ENCODE measurements at places on chromosomes 3 and 15.

DNA sequence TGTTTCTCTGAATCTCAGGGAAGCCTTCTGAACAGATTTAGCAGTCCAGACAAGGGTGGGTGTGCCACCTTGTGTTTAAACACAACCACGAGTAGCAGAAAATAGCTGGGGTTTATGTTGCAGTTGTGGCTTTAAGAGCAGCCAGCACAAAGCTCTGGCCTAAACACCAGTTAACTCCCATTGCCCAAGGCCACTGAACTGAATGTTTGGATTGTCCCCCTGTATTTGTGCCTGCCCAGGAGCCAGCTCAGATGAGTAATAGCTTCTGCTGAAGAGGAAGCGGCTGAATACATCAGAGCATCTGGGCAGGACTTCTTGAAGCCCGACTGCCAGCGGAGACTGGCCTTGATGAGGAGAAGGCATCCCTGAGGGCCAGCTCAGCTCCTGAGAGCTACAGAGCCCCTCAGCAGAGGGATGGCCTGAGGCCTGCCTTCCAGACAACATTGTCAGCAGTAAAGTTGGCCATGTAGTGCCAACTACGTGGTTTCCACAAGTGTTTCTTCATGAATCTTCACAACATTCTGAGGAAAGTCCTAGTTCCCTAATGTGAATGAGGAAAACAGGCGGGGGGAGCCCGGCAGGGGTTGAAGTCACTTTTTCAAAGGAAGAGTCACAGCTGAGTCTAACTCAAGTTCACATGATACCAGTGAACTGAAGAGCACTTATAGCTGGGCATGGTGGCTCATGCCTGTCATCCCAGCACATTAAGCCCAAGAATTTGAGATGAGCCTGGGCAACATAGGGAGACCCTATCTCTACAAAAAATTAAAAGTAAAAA, 65.8 kb upstream of the ZBTB38 start:
- DNase-seq, result no peak

- no peak for DNase-seq
Measured at GRCh38 chr3:113258361-113258760, 47.0 kb downstream of the BOC start.

- DNase-seq, result no peak
Measured at GRCh38 chr3:9110802-9111201, 138.6 kb downstream of the SRGAP3 start.

DNA sequence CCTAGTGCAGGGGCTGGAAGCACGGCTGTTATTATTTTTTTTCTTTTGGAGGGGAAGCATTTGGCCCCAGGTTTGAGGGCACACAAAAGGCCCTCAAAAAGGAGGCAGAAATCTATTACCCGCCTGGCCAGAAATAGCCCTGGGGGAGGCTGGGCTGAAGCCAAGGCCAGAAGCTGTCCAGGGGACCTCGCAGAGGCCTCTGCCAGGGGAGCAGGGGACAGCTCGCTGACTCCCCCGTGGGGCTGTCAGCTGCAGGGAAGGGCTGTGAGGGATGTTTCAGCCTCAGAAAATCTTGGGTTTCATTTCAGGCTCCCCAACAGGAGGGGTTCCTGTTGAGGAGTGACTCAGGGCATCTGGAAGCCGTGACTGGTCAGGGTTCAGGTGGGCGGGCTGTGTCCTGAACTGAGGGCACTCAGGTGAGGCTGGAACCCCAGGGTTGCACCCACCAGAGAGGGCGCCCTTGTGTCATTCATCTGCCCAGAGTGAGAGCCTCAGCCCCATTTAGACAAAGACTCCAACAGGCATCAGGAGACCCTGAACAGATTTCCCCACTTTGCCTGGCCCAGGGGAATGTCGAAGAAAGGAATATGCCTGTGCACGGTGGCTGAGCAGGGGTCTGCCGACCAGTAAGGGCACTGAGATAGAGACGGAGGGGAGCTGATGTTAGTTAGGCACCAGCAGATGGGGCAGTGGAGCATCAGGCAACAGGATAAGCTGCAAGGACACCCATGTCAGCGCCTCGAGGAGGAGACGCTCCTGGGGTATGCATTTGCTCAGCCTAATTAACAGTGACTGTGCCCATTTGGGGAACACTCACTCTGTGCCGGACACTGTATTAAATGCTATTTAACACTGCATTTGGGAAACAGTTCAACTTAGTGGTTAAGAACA, 43.5 kb upstream of the SLC6A11 start:
- no peak for DNase-seq
